ENCODE measurements at places on chromosomes 4 and X.

DNA sequence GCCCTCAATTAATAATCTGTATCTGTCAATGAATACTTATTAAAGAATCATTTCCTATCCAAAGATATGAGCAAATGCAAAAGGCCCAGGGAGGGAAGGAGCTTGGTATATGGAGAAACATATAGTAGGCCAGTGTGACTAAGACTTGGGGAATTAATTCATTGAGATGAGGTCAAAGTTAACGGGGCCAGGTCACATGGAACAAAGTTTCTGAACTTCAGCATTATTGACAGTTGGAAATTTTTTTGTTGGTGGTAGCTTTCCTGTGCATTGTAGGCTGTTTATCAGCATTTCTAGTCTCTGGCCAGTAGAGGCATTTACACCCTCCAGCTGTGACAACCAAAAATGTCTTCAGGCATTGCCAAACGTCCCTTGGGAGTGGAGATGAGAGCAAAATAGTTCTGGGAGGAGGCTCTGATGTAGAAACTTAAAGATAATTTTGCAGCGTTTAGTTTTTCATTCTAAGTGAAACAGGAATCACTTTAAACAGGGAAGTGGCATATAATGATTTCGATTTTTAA, 202.0 kb downstream of the SLC4A4 start:
- no peak for DNase-seq

GRCh38 chr4:159326480-159326879, 223.6 kb downstream of the RAPGEF2 start:
- DNase-seq: no peak

DNA sequence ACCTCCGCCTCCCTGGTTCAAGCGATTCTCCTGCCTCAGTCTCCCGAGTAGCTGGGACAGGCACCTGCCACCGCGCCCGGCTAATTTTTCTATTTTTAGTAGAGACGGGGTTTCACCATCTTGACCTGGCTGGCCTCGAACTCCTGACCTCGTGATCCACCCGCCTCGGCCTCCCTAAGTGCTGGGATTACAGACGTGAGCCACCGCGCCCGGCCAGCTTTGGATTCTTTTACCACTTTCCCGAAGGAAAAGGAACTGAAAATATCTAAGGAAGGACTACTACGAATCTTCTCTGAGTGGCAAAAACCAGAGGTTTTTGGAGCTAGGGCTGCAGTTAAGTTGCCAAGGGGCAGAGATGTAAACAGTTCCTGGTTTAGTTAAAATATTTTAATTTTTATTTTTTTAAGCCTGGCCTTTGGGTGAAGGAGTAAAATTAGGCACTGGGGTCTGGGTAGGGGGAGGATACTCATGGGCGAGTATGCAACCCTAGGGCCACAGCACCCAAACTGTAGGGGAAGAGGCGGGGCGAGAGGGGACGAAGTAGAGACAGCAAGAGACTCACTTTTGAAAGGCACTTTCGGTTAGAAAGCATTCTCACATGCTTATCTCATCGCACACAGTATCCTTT, 525 bp upstream of the CISD2 start:
- peak; percentile 51 for DNase-seq

DNA sequence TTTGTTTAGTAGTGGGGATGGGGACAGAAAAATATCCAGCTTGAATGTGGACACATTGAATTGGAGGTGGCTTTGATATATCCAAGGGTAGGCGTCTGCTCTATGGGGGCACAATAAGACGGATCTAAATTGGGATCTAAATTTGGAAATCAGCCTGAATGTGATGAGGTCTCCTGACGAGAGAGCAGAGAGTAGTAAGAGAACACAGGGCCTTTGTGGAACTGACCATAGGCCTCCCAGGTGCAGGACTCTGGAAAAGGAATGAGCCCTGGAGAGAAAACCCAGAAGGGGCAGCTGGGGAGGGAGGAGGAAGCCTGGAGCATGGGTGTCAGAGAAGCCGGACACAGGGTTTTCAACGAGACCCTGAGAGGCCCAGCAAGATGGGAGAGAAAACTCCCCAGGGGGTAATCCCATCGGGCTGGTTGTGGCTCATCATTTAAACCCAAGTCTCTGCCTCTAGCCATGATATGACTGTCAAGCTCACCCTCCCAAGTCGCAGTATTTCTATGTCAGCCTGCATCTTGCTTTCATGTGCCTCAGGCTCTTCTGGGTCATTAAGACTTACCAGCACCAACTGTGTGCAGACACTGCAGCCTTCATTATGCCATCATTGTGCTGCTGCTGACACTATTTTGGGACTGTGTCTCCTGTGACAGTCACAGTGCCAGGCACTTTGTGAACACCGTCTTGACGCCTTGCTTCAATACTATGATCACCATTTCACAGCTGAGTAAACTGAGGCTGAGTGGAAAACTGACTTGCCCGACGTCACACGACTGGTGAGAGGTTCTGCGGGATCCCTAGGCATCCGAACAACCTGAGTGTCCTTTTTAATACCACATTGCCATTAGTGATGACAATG, 57.1 kb downstream of the ANAPC4 start:
- no peak for DNase-seq

GRCh38 chr4:136036744-136037143, 1495.5 kb downstream of the PCDH18 start:
- DNase-seq: peak; percentile 14

GRCh38 chr4:140777386-140777785, 21.2 kb upstream of the TBC1D9 start:
- no peak for DNase-seq

- no peak for DNase-seq
These were observed 4.4 kb downstream of the TASL start for GRCh38 chrX:30573125-30573524.

GRCh38 chr4:185468999-185469398, 2.5 kb downstream of the CCDC110 start:
- no peak for DNase-seq

DNA sequence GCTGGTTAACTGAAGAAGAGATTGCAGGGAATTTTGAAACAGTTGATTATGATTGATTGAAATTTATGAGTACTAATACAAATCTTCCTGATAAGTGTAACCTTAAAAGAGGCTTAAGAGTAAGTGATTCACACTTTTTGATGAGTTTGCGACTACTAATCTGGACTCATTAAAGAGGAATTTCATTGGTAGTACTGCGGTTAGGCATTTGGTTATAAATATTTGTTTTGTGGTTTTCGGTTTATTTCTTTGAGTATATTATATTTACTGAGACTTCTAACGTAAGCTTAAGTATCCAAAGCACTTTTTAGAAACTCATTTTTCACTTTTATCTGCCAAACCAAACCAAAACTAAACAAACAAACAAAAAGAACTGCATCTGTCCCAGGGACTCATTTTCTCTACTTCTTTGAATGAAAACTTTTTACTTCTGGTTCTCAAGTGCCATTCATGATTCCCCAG, 20.7 kb downstream of the SLIT2 start:
- no peak for DNase-seq

DNA sequence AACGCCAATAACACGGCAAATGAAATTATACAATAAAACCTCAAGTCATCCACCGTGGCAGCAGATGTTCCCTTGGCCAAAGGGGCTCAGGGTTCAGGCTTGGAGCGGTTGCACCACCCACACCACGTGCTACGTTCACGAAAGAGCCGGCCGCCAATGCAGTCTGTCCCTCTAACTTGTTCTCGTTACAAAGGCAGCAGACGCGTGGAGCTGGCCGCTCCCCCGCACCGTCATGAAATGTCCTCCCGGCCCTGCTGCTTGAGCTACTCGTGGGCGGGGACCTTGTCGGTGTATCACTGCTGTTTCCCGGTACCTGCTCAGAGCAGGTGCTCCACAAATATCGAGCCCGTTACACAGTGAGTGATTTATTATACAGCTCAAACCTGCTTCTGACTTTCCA, 36.4 kb upstream of the MAN2B2 start:
- peak; percentile 63 for DNase-seq

DNA sequence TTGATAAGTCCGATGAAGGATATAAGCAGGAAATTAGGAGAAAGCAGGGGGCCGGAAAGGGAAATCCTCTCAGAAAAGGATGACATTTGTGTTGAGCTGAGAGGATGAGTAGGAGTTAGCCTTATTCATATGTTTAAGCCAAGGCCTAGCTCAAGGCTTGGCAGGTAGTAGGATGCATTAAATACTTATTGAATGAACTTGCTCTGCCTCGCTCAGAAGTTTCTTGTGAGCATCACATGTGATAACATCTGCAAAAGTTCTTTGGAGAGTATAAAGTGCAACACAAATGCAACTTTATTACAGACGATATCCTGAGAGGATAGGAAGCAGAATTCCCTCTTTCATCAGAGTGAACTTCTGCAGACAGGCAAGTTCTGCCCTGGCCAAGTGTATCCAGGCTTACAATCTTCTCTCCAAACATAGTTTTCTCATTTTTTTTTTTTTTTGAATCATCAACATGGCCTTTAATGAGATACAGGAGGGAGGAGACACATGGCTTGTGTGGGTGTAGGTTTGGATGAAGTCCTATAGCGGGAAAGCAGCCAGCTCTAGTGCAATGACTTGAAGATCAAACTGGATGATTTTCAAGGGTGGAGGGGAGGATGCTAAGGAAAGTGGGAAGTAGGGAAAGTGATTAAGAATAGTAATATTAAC, 48.1 kb downstream of the LUZP4 start:
- DNase-seq: no peak

DNA sequence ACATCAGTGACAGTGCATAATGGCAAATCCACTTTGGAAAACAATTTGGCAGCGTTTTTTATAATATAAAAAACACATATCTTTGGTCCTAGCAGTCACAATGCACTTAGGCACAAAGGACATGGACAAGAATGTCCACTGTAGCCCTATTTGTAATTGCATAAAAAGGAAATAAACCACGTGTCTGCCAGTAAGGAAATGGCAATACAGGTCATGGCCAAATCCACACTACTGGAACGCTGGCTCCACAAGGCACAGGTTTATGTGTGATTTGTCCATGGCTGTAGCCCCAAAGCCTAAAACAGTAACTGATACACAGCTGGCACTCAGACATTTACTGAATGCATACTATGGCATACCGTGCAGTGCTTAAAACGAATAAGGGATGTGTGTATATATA, 69.7 kb downstream of the CD99L2 start:
- DNase-seq: no peak

GRCh38 chr4:147332091-147332490, 148.8 kb upstream of the EDNRA start:
- DNase-seq: no peak

- DNase-seq: no peak
These were observed 115.6 kb downstream of the DHRSX start for GRCh38 chrX:2385224-2385623.

GRCh38 chr4:151331276-151332042, 6.1 kb upstream of the SH3D19 start:
- no peak for DNase-seq

- DNase-seq: no peak
These were observed 29.3 kb downstream of the SMIM20 start for GRCh38 chr4:25943312-25943711.

GRCh38 chrX:115234461-115234860, 565 bp upstream of the LRCH2 start:
- no peak for DNase-seq

DNA sequence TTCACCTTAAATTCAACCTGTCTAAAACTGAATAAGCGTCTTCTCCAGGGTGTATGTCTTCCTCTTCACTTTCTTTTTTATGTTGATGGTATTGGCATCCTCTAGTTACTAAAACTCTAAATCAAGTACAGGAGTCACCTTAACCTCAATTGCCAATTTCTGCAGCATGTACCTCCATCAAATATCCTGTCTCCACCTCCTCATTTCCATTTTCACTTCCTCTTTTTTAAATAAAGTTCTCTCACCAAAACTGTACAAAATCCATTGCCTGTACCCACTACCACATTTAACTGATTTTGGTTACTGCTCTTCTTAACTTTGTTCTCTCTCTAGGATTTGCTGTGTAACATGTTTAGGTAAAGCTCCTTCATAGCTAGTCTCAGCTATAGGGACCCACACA, 9.2 kb upstream of the NPFFR2 start:
- no peak for DNase-seq

DNA sequence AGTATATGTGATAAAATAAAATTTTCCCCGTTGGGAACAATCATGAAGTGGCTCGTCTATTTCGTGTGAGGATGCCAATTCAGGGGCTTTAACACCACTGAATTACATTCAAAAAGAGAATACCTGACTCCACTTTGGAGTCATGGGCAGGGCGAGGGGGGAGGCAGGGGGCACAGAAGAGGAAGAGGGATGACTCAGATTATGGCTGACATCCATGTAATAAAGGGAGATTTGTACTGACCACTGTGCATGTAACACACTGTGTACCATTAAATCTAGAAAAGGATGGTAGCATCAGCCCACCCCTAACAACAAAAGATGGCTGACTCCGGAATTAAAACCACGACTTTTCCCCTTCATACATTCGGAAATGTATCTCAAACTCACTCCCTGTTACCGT, 1.3 kb downstream of the SLC9A7 start:
- DNase-seq: peak; percentile 7

DNA sequence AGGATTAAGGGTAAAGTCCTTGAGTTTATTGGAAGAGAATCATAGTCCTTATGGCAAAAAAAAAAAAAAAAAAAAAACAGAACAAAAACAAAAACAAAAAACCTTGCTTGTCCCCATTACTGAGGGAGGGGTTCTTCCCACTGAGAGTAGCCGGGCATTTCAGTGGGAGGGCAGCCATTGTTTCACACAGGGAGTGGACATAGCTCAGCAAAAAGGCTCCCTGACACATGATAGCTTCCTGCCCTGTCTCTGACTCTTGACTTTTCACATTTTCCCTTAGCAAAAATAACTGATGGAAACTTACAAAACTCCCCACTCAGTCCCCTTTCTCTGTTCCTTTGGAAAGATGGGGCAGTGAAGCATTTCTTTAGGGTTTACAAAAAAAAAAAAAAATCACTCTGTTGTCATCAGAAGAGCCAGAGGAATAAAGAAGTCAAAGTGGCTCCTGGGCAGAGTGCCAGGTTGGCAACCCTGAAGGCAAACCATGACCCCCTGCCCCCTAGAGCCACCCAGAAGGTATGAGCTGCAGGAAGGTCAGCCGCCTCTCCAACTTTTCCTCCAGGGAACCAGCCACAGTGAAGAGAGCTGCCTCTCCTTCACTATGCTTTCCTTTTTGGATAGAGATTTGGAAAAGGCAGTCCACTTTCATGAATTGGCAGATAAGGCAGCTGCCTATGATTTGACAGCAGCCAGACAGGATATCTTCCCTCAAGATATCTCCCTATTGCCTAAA, 170.6 kb downstream of the KDR start:
- DNase-seq: peak; percentile 8

GRCh38 chr4:122826553-122827257, at the start of gene FGF2:
TSS of gene FGF2 (plus strand) at chr4:122826831. CDS start at chr4:122827175, 344 bp downstream.
- peak; percentile 63 for DNase-seq

GRCh38 chrX:19670854-19671620, 155.7 kb upstream of the MAP3K15 start:
- no peak for DNase-seq

DNA sequence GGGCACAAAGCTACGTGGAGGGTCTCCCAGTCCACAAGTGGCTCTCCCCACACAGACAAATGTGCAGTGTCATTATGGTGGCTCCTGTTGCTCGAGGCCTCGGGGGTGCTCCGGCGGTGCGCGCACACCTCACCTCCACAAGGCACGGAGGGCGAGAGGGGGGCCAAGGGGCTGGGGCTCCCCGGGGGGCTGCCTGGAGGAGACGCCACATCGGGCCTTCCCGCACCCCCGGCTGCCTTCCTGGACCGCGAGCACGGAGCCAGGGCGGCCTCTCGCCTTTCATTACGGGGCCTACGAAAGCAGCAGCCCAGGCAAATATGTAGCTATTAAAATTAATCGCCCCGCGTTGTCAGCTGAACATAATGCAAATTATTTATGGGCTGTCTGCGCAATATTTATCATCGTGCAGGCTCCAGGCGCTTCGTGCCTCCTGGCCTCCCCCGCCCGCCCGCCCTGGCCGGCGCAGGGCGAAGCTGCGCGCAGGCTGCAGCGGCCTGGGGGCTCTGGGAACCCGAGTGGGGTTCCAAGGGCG, 70.8 kb upstream of the BCOR start:
- peak; percentile 70 for DNase-seq

- no peak for DNase-seq
These were observed 128.2 kb downstream of the CPEB2 start for GRCh38 chr4:15130441-15130840.
